ENCODE measurements at places on chromosomes 4 and X.

DNA sequence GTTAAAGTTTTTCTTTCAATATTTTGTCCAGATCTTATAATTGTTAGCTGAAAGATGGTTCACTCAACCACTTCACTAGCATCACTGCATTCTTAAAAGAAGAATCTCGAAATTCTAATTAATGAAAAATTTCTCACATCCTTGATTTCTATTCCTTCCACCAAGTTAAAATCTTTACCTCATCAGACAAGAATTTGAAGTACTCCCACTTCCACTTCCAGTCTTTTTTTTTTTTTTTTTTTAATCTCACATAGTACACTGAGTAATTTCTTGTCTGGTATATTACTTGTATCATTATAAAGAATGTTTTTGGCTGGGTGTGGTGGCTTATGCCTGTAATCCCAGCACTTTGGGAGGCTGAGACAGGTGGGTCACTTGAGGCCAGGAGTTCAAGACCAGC is 73.2 kb downstream of the FBXW7 start:
- no peak for DNase-seq

DNA sequence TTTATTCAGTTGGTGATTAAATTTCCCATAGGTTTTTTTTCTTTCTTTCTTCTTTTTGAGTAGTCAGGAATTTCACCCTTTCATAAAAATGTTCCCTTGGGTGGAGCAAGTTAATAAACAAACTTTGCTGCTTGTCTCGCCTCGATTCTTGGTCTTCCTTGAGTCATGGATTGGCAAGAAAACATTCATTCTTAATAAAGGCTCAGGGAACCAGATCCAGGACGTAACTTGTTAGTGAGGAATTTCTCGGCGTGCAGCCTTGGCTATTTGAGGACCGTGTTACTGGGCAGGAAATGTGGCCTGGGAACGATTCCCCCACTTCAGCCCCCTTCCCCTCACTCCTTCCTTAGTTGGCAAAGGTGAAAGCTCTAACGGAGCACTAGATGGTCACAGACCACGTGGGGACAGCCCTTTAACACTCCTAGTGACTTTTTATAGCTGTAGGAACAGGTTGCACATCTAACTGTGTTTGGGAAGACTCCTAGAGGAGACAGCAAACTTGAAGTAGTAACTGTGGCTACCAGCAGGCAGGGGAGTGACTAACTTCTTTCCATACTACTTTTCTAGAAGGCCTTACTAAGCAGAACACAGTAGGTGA is 106.8 kb downstream of the UCHL1 start:
- no peak for DNase-seq

DNA sequence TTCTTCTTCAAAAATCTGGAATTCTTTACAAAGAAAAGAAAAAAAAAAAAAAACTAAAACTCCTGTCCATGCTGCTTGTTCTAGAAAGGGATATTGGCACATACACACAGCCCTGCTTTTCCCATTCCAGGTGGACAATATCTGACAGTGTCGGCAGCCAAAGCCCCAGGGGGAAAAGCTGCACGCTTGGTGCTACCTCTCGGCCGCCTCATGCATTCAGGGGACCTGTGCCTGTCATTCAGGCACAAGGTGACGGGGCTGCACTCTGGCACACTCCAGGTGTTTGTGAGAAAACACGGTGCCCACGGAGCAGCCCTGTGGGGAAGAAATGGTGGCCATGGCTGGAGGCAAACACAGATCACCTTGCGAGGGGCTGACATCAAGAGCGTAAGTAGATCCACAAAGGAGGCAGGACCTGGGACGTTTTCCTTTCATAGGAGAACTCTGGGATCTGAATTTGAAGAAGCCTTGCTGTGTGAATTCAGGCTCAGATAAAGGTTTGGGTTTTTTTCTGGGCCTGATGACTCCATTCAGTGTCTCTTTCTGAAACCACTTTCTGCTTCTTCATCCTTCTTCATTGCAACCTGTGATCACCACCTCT is 71.9 kb downstream of the NPNT start:
- DNase-seq, result no peak

DNA sequence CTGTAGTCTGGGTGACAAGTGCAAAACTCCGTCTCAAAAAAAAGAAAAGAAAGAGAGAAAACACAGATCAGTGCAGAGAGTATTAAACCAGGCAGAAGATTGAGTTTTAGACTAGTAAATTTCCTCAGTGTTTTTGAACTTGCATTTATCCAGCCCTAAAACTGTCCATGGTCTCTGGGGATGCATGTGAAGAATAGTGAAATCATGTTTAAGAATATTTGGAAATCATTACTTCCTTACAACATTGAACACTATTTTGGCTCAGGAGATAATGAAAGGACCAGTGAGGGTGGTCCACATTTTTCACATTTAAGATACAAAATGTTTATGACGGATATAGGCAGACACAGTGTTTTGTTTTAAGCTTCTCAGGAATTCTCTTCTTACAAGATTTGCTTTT is 195.8 kb upstream of the RASGEF1B start:
- no peak for DNase-seq

- DNase-seq, result no peak
Measured at GRCh38 chr4:109037026-109037425, 265.4 kb downstream of the COL25A1 start.

- DNase-seq, result no peak
Measured at GRCh38 chr4:3411676-3412075, 30.1 kb upstream of the HGFAC start.

- no peak for DNase-seq
Measured at GRCh38 chr4:84938316-84938715, 28.2 kb downstream of the WDFY3 start.

- DNase-seq, result no peak
Measured at GRCh38 chr4:176883108-176883550, 90.4 kb upstream of the VEGFC start.

GRCh38 chrX:25534091-25534490 is 518.3 kb upstream of the ARX start:
- no peak for DNase-seq

DNA sequence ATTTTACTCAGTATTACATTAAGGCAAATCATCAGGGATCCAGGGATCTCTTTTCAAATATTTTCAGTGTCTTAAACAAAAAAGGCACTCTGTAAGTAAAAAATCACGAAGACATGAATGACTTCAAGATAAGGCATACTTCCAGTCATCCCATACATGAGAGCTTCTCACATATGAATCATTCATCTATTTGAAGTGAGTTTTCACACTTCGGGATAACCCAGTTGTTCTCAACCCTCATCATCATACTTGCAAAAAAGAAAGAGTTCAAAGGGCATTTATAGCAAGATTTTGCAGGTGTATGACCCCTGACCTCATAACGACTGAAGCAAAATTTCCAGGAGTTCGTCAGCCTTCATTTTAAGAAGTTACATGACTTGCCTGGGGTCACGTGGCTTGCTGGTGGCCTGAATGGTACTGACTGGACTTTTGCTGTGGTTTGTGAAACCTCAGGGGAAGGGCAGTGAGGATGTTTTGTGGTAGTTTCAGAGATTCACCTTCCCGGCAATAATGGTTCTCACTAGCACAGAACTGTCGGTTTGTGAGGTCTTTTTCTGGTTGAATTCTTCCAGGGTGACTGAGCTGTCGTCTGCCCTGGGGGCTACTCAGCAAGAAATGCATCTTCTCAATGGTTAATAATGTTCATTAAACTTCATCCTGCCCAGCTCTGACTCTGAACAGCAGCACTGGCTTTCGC is 115.8 kb upstream of the SHISA3 start:
- DNase-seq, result no peak

DNA sequence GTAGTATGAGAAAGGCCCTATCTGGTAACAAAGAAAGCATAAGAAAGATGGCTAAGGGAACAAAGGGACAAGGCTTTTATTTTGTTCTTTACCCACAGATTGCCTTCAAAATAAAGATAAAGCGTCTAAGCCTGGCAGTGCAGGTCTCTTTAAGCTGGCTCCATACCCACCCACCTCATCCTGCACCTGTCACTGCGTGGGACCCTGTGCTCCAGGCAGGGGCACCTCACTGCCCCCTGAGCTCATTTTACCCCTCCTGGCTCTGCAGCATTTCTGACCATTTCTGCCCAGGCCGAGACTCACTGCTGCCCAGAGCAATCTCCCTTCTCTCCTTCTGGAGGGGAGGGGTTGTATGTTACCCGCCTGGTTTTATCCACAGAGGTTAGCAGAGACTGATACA is 1.7 kb upstream of the CYP4V2 start:
- no peak for DNase-seq

DNA sequence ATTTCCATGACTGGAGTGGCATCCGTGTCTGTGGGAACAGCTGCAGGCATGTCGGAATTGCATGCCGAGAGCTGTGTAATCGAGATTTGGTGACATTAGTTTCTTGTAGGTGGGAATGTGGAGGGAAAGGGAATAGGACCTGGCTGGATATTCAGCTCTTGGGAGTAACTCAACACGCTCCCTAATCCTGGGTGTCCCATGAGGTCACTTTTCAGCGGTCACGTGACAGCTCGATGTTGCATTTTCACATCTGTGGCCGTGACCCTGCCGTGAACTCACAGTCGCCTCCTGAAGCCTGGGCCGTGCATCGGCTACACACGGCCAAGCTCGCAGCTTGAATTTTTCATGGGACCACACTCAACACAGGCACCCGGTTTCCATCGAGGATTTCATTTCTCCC is 25.8 kb upstream of the PSAPL1 start:
- DNase-seq, result no peak

GRCh38 chr4:82733636-82734035 is 65.0 kb downstream of the SCD5 start:
- DNase-seq, result no peak

- DNase-seq, result no peak
Measured at GRCh38 chr4:92304606-92305005, 840 bp downstream of the GRID2 start.

DNA sequence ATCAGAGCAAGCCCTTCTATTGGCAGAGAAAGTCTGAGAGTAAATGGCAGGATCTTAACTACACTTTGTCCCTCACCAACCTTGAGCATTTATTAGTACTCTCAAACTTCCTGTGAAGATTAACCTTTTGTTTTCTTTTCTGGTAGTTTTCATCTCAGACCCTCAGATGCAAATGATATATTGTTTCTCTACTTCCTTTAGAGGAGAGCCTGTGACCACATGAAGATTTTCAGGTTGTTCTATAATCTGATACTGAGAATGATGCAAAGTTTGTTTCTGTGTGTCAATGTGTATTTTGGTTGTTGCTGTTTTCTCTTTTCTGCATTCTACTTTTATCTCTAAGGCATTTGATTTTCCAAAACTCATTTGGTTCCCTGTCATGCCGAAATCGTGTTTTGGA is 165.8 kb upstream of the CYSLTR1 start:
- no peak for DNase-seq

DNA sequence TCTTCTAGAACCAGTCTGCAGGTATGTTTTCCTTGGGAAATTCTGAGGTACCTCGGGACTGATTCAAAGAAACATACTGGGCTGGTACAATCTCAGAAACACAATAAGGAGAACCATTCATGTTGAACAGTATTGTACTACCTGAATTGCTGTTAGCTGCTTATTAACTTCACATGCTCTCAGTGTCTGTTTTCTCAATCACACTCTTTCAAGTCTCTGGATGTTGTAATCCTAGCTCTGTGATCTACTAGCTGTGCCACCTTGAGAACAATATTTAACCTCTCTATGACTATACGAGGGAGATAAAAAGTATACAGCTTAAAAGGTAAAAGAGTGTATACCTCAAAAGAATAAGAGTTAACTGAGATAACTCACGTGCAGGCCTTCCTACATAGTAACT is 10.3 kb downstream of the CCDC158 start:
- no peak for DNase-seq

- no peak for DNase-seq
Measured at GRCh38 chr4:186829740-186830449, 106.2 kb upstream of the FAT1 start.

DNA sequence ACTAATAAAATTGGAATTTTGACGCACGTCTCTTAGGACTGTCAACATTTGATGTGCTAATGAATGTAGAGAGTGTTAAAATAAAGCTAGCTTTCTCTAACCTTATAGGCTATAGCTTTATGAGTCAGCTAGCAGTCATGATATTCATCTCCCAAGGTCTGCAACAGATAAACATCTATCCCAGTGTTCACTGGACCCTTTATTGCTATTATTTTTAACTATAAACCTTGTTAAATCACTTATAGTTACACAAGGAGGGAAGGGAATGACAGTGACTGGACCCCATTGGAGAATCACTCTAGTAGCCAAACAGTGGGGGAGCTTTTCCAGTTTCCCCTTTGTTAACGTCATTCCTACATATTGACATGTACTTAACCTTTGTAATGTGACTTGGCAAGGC is 67.9 kb upstream of the SHISA3 start:
- DNase-seq, result no peak

DNA sequence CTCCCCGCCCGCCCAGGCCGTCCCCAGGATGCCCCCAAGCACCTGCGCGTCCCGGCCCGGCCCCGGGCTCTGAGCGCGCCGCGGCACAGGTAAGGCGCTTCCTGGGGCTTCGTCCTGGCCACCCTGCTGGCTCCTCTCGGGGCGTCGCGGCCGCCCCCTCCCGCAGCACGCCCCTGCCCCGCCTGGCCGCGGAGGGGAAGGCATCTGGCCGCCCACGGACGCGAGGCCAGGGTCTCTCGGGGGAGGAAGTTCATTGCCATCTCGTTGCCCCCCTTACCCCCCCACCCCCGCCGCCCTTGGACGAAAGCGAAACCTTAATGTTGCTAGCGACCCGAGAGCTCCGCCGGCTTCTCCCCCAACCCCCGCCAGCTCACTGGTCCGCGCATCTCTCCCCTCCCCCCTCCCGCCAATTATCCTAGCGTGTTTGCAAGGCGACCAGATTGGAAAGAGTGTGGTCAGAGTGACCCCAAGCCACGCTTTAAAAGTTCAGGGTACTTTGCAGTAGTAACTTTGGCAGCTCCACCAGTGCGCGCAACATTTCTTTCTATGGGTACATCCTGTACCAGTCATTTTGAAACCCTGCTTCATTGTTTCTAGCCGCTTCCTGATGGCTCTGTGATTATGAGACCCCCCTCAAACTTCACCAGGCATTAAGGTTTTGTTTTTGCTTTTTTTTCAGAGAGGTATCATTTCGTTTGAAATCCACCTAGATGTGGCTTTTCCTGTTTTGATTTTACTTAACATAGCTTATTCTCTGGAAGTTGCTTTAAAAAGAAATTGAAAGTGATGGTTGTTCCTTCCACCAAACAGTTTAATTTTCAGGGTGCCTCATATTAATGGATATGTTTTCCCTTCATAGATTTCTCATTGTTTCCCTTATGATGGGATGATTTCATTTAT is 626 bp downstream of the TBC1D1 start:
- no peak for DNase-seq

- no peak for DNase-seq
Measured at GRCh38 chr4:102869569-102870197, 891 bp downstream of the CISD2 start.

DNA sequence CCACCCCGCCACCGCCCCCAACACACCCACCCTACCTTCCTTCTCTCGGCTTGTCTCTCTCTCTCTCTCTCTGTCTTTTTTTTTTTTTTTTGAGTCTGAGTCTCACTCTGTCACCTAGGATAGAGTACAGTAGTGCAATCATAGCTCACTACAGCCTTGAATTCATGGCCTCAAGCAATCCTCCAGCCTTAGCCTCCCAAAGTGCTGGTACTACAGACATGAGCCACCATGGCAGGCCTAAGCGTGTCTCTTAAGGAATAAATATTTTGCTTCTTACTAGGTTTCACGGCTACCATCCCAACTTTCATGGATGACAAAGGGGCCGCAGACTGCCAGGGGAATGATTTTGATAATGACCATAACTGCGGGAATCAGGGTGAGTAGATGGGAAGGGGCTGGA is 55.8 kb downstream of the SSX7 start:
- no peak for DNase-seq

GRCh38 chrX:24184018-24184417 is 34.5 kb downstream of the ZFX start:
- no peak for DNase-seq
